ENCODE measurements at places on chromosomes 6 and 20.
A peak's percentile ranks its signal among the peaks of the same experiment; 100 is the strongest.

GRCh38 chr6:138652824-138653223, 120.7 kb upstream of the CCDC28A start:
- DNase-seq, result no peak

- DNase-seq, result no peak
Measured at GRCh38 chr6:81934936-81935335, 182.5 kb upstream of the TENT5A start.

GRCh38 chr20:19966840-19967239, 50.3 kb upstream of the NAA20 start:
- no peak for DNase-seq

- DNase-seq, result no peak
Measured at GRCh38 chr6:159399751-159400221, 230.6 kb downstream of the FNDC1 start.

- DNase-seq, result no peak
Measured at GRCh38 chr20:53085720-53086119, 113.6 kb downstream of the TSHZ2 start.

DNA sequence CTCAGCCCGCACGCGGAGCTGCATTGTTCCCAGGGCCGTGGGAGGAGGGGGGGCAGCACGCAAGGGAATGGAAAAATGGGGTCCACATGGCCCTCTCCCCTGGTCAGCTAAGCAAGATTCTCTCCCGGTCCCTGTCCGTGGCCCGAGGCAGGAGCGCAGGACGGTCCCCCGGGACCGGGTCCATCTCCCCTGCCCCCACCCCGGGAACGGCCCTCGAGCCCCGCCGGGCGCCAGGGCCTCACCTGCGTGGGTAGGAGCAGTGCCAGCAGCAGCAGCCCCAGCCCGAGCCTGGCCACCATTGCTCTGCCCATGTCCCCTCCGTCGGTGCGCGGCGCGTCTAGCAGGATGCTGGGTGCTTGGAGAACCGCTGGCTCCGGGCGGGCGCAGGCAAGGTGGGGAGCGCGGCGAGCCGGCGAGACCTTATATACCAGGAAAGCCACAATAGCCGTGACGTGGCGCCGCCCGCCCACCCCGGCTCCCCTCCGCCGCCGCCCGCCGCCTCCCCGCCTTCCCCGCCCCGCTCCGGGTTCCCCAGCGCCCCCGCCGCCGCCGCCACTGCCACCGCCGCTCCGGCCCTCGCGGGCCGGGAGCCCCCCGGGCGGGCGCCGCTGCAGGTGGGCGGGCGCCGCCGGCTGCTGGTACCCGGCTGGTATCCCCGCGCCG, at the start of gene CD24:
Gene CD24, minus strand, starts transcription at position 394 of the 663 bp plus-strand sequence. Its CDS starts 83 bp downstream, at position 311.
- DNase-seq, result peak; percentile 70

DNA sequence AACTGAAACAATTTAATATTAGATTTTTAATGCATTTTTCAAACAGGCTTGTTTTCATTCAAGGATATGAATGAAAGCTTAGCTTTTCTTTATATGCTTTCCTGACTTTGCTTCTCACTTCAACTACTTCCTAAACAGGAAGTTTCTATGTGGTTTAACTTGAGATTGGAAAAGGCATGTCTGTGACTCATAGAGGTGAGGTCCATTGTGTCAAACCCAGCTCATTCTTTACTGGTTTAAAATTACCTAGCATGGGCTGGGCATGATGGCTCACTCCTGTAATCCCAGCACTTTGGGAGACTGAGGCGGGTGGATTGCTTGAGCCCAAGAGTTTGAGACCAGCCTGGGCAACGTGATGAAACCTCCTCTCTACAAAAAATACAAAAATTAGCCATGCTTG, 34.4 kb downstream of the EFHC1 start:
- DNase-seq, result no peak

DNA sequence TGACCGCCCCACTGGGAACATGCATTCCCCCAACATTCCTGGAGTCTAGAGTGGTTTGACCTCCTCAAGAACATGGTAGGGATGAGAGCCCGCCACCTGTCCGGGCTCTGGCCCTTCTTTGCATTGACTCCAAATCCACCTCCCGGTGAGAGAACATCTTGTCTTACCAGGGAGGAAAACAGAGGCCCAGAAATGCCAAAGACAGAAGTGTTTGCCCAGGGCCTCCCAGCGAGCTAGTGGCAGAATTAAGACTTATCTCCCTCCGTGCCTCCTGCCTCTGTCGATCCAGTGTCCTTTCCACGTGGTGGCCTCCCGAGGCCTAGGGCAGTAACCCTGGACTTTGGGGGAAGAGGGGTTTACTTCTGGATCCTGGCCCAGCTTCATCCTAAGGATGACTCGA, 134.8 kb downstream of the JPH2 start:
- DNase-seq, result no peak

DNA sequence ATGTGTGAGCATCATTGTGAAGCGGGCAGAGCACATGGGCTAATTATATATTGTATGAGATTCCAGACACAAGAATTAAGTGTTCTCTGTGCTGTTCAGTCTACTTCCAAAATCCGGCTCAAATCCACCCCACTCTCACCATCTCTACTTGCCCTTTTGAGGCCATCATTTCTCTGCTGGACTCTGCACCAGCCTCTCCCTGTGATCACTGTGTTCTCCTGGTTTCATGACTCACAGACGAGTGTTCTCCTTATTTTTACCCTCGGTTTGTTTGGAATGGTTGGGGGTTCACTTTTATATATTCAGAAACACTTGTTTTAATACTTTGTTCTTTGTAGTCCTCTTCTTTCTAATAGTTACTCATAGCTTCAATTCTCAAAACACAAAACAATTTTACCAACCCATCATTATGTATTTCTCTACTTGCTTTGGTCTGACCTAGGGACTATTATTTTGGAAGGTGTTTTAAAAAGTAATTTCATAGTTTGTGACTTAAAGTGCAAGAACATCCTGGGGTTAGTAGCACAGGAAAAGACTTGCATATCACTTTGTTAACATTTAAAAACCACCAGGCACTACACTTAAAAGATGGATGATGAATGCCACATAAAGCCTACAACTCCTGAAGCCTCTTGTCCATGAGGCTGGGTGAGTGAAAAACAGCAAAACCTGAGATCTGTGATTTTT, 82.7 kb downstream of the UST start:
- no peak for DNase-seq
